Left cardiac atrium (tissue), 4 donors: ENCODE measurements at places on chromosomes 11 and 22. TPM values are rescaled to one million over a fixed set of nuclear protein-coding genes. Genes with fewer than 3 reads are reported as not detected.
A peak's percentile ranks its signal among the peaks of the same experiment; 100 is the strongest.

DNA sequence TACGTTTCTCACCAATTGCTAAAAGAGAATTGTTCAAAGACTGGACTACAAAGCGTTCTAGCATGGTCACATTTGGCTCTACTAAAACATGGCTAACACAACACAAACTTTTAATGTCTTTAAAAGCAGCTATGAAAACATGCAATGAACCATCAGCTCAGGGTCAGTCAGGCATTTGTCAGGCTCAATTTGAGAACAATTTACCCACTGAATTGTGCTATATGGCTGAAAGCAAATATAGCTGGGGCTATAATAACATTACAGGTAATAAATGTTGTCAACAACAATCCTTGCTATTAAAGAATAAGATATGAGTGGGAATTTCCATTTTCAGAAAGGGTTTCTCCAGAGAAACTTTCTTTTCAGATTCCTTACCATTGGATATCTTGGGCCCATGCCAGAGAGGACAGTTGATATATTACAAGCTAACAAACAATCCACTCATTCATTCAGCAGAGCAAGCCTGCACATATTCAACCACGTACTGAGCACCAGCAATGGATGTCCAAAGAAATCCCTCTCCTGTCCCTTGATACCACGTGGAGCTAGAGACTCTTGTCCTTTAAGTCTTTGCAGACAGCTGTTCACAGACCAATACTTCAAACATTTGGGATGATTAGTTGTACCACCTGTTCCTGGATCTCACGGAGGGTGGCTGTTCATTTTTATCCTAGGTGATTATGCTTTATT, 82.5 kb upstream of the DDI1 start:
- no peak for DNase-seq

The LYVE1 gene
- 250 TPM for total RNA-seq

DNA sequence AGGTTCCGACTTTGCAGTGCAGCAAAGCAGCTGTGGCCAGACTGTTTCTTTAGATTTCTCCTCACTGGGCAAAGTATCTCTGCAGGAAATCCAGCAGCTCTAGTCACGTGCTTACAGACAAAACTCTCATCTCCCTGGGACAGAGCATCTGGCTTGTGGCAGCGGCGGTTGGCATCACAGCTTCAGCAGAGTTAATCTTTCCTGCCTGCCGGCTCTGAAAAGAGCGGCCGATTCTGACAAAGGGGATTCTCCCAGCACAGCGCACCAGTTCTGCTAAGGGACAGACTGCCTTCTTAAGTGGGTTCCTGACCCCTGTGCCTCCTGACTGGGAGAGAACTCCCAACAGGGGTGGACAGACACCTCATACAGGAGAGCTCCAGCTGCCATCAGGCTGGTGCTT, 1357.3 kb upstream of the TENM4 start:
- no peak for DNase-seq

The CECR2 gene
- total RNA-seq: 5.6 TPM

The PDE3B gene
- 17.8 TPM for total RNA-seq

DNA sequence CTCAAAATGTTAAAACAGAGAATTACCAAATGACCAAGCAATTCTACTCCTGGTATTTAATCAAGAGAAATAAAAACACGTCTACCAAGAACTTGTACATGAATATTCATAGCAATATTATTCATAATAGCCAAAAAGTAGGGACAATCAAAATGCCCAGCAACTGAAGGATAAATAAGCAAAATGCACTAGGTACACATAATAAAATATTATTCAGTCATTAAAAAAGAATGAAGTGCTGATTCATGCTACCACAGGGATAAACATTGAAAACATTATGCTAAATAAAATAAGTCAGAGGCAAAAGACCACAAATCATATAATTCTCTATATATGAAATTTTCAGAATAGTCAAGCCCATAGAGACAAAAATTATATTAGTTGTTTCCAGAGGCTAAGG, 24.8 kb downstream of the ARHGAP32 start:
- DNase-seq: no peak

The SOX10 gene
- 1.9 TPM for total RNA-seq

The TPBGL gene
- 0.42 TPM for total RNA-seq

DNA sequence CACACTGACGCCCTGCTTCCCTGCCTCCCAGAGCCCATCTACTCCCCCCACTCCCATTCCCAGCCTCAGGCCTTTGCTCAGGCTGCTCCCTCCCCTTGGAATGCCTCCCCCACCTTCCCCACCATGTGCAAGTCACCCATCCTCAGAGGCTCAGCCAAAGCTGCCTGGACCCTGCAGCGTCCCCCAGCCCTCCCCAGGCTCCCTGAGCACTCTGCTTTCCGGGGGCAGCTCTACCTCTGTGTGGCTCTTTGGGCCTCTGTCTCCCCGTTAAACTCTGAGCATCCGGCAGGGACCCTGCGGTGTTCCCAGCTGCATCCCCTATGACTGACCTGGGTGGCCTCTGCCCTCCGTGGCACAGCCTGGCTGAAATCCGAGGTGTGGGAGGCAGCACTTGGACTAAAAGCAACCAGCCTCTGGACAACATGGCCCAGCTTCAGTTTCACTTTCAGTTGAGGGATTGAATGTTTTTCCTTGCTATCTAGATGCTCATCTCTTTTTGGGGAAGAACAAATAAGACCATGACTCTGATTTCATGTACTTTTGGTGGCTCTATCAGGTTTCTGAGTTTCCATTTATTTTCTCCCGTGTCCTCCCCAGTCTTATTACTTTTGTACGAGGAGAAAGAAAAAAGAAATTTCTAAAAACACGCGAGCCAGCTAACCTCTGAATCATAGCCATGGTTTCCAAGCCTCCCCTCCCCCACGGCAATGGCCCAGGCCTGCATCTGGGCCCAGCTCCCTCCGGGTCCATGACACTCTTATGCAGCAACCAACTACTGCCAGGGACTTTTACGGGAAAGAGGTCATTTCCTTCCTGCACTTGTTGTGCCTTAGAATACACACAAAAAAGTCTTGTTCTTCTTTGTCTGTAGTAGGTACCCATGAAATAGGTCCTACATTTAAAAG, 3.8 kb downstream of the APOL3 start:
- peak; percentile 94 for DNase-seq

- no peak for DNase-seq
These were observed 315.1 kb upstream of the API5 start for GRCh38 chr11:42996421-42997307.

The SYT13 gene
- total RNA-seq: 9.0 TPM
